NCI-H187 (cell line): ENCODE measurements at places on chromosomes 1 and 21.

DNA sequence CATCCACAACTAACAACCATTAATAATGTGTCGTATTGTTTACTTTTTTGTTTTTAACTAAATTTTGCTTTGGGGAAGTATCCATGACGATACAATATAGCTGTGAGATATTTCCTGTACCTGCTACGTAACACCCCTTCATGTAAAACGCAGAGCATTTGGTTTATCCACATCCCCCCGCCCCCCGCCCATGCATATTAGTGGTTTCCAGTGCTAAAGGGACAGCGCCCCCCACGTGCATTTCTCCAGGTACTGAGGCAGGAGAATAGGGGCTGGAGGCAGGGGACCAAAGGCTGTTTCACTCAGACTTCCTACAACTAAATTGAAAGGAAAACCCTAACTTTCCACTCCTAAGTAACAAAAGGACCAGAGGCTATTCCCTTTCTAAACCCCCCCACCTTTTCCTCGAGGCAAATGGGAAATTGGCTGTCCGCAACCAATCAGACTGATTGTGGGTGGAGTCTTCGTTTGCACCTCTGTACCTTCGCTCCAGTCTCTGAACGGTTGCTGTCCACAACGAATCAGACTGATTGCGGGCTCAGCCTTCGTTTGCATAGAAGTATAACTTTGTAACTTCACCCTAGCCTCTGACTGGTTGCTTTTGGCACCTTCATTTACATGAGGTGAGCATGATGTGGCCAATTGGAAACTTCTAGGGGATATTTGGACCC, 12.2 kb upstream of the RIPK4 start:
- no peak for DNase-seq

GRCh38 chr1:34292472-34292871, 115.8 kb downstream of the C1orf94 start:
- no peak for DNase-seq

DNA sequence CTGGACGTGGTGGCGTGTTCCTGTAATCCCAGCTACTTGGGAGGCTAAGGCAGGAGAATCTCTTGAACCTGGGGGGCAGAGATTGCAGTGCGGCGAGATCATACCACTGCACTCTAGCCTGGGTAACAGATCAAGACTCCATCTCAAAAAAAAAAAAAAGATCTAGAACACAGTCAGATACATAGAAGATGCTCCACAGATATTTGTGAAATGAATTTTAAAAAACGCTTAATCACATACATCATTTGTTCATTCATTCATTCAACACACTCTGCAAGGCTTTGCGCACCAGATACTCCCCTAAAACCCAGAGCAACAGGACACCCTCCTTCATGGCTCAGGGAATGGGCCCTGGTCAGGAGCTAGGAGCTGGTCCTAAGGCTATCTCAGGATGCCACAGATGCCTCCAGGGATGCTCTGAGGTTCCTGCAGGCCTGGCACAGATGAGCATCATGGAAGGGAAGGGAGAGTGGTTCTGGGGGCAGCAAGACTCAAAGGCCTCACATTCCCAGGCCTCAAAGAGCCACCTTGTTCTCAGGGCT, 6.4 kb downstream of the HSPG2 start:
- DNase-seq: no peak

GRCh38 chr1:74161497-74161896, 36.5 kb downstream of the LRRIQ3 start:
- no peak for DNase-seq

- no peak for DNase-seq
These were observed at the start of gene ACTN2 for GRCh38 chr1:236685917-236686814. Gene ACTN2, plus strand, starts transcription at chr1:236686499. Its CDS starts 175 bp downstream, at chr1:236686674.

- no peak for DNase-seq
These were observed 32.1 kb upstream of the HMGN1 start for GRCh38 chr21:39381009-39381408.

GRCh38 chr1:5615076-5615475, 377.1 kb downstream of the NPHP4 start:
- DNase-seq: no peak

GRCh38 chr1:85488126-85488525, 23.2 kb upstream of the DDAH1 start:
- DNase-seq: no peak

DNA sequence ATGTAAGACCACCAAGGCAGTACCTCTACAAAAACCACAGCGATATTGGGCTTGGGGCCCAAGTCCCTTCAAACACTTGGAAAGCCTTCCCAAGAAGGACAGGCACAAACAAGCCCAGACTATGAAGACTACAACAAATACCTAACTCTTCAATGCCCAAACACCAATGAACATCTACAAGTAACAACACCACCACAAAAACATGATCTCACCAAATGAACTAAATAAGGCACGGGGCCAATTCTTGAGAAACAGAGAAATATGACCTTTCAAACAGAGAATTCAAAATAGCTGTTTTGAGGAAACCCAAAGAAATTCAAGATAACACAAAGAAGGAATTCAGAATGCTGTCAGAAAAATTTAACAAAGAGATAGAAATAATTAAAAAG, 86.8 kb downstream of the COL24A1 start:
- DNase-seq: no peak

DNA sequence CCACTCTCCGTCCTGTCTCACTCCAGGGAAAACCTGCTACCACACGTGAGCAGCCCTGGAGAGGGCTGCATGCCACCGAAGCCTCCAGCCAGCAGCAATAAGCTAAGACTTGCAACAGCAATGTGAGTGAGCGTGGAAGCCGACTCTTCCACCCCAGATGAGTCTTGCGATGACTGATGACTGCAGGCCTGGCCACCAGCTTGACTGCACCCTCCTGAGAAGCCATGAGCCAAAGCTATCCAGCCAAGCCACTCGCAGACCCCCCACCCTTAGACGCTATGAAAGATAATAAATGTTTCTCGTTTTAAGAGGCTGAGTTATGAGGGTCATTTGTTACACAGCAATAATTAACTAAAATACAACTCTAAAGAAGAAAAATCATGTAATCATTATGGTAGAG, 118.6 kb upstream of the GALNT2 start:
- no peak for DNase-seq

GRCh38 chr1:181386340-181386739, 97.0 kb upstream of the CACNA1E start:
- DNase-seq: no peak

GRCh38 chr1:27726173-27727044, 648 bp downstream of the FAM76A start:
- DNase-seq: no peak

GRCh38 chr21:33133892-33134291, 64.0 kb downstream of the OLIG1 start:
- DNase-seq: no peak

- no peak for DNase-seq
These were observed 676.6 kb downstream of the MATN1 start for GRCh38 chr1:30046751-30047150.

GRCh38 chr1:89918127-89918793, 76.7 kb upstream of the ZNF326 start:
- no peak for DNase-seq

DNA sequence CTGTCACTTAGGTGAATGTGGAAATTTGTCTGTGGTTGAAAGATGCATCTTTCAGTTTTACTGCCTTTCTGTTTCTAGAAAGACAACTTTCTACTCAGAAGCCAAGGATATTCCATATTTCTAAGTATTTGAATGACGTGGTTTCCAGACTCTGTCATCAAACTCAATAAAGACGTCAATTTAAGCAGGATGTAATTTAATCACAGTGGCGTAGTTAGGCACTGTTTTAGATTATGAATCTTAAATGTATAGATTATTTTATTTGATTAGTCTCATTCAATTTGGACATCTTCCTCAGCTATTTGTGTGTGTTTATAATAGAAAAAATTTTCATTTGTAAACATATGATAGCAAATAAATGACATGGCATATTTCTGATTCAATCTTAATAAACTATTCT, 298.9 kb downstream of the RYR2 start:
- DNase-seq: no peak

- no peak for DNase-seq
These were observed 26.5 kb downstream of the HMGCS2 start for GRCh38 chr1:119742202-119742601.

GRCh38 chr21:15526798-15527197, 203.0 kb upstream of the USP25 start:
- no peak for DNase-seq

- DNase-seq: no peak
These were observed 6.9 kb upstream of the TAS1R2 start for GRCh38 chr1:18866314-18866713.

DNA sequence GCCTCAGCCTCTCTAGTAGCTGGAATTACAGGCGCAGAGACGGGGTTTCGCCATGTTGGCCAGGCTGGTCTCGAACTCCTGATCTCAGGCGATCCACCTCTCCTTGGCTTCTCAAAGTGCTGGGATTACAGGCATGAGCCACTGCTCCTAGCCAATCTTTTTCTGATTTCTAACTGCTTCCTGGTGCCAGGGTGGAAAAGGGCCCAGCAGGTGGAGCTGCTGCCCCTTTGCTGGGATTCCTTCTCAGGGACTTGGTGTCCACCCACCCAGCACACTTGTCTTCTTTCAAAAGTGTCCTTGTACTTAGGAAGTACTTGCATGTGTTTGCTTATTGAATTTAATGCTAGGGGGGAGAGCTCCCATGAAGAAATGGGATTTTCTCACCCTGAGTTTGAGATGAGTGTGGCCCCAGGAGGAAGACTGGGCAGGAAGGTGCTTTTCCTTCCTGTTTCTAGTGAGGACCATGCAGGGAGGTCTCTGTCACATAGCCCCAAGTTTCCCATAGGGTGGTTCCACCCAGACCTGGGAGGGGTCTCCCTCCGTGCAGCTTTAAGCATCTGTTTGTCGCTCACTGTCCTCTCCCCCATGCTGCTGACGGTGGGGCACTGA, 14.2 kb downstream of the UTP11 start:
- DNase-seq: no peak

- DNase-seq: no peak
These were observed 8.5 kb downstream of the KYAT3 start for GRCh38 chr1:88983791-88984559.

GRCh38 chr1:175217721-175218531, 25.4 kb upstream of the KIAA0040 start:
- no peak for DNase-seq

GRCh38 chr1:165395478-165395877, 39.0 kb upstream of the LMX1A start:
- DNase-seq: peak; percentile 79

GRCh38 chr1:1373815-1374588, 1.0 kb downstream of the AURKAIP1 start:
- no peak for DNase-seq

DNA sequence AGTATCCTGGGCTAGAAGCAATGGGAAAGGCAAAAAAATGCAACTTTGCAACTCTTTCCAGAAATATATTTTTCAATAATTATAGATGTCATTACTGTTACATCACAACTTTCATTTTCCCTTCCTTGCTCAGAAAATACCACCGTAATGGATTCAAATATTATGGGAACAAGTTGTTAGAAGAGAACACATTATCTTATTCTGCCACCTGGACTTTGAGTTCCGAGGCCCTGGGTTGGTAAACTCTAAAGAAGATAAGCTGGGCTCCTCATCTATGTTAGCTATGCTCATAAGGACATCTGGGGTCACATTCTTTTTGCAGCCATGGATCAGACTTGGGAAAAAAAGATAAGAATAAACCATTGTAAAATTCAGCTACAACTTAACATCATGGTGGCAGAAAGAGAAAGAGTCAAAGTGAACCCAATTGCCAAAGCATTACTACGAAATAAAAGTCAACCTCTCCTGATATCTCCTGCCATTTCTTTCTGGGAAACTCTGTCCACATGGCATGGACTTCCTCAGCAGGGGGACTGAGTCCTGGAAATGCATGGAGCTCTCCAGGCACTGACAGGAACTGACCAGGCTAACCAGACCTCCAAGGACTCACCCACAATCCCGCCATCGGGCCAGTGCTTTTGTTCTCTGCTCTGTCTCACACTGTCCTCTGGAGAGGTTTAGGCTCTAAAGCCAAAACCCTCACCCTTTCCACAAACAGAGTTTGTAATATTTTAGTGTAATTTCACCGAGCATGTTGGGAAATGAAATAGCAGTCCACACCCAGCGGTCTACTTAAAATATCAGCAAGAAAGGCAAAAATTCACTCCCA, 499.1 kb upstream of the RUNX1 start:
- no peak for DNase-seq

GRCh38 chr1:10905841-10906655, 106.4 kb upstream of the TARDBP start:
- no peak for DNase-seq

- no peak for DNase-seq
These were observed 110.0 kb downstream of the ASTN1 start for GRCh38 chr1:177054542-177054941.

- DNase-seq: no peak
These were observed 9.2 kb downstream of the POU2F1 start for GRCh38 chr1:167229719-167230385.

DNA sequence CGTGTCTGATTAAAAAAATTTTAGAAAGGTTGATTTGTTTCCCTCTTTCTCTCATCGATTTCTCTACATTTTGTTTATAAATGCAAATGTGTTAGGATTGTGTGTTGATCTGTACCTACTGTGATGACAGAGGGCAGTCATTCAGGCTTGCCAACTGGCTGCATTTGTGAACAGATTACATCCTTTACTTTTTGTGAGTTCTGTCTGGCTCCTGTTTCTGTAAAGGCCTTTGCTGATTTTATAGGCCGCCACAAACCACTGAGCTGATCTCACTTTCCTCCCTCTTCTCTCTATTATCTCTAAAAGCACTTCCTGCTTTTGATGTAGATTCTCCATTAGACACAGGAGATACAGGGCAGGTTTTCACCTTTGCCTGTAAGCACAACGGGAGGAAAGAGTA, 106.8 kb downstream of the ESRRG start:
- DNase-seq: no peak

GRCh38 chr1:52264530-52265115, 101.4 kb downstream of the CC2D1B start:
- DNase-seq: no peak

DNA sequence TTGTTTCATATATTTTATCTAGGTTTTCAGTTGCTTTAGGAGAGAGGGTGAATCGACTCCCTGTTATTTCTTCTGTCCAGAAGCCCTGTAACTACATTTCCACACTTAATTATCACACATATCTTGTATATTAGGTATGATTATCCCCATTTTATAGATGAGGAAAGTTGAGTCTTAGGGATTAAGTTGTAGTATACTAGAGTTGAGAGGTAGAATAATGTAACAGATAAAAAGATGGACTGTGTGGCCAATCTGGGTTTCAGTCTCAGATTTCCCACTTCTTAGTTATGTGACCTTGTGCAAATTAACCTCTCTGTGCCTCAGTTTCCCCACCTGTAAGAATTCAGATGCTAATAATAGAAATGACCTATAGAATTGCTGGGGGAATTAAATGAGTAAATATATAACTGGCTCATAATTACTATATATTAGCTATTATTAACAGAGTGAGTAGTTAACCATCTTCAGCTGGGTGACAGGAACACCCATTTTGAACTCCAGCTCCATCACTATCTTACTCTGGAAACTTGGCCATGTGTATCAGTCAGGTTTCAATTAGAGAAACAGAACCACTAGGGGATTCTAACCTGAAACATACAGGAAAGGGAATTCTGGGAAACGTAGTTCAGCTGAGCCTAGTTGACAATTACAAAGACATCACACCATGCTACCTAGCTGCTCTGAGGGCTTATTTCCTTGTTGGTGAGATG, 20.4 kb upstream of the FOXO6 start:
- no peak for DNase-seq
